ENCODE measurements at places on chromosomes 11 and 22.

- H3K27ac ChIP-seq = no peak overlapping the region
- H3K36me3 ChIP-seq = no peaks in the 10 kb centered on the region
- H3K4me3 ChIP-seq = no peak overlapping the region
- H3K4me1 ChIP-seq = no peaks in the 10 kb centered on the region
- DNase-seq = no peak
These were observed 133.0 kb upstream of the CSNK2A3 start for GRCh38 chr11:11486002-11486401.

- no peak for DNase-seq
- peaks cover 43% of the 10 kb centered on the region for H3K27me3 ChIP-seq
- no peak overlapping the region for H3K4me3 ChIP-seq
- no peaks in the 10 kb centered on the region for H3K36me3 ChIP-seq
These were observed 4.5 kb upstream of the MUC5B start for GRCh38 chr11:1218256-1218787.

- H3K36me3 ChIP-seq = no peaks in the 10 kb centered on the region
- no peaks in the 10 kb centered on the region for H3K4me1 ChIP-seq
- no peak overlapping the region for H3K27ac ChIP-seq
These were observed 7.6 kb upstream of the MUC6 start for GRCh38 chr11:1044160-1044559.

DNA sequence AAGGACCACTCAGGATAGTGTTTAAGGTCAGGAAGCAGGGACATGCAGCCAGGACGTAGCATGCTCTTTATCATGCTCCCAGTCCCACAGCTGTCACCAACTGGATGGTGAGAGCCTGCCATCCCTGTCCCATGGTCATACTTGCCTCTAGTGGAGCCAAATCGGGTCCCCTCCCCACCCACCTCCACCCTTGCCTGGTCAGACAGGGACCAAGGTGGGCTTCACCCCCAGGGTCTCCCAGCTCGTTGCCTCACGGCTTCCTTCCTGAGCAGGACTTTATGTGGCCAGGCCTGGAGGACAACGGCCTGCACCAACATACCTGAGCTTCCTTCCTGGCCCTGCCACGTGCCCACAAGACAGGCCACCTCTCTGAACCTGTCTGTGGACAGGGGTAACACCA, 19.8 kb downstream of the A4GALT start:
- H3K4me1 ChIP-seq = peaks cover 6% of the 10 kb centered on the region
- H3K27ac ChIP-seq = no peak overlapping the region
- H3K36me3 ChIP-seq = no peaks in the 10 kb centered on the region

GRCh38 chr22:42434748-42435425, 2.7 kb upstream of the NFAM1 start:
- peaks cover 42% of the 10 kb centered on the region for H3K4me1 ChIP-seq
- no peak for DNase-seq
- H3K27me3 ChIP-seq = peaks cover 17% of the 10 kb centered on the region
- no peak overlapping the region for H3K27ac ChIP-seq
- no peaks in the 10 kb centered on the region for H3K36me3 ChIP-seq

DNA sequence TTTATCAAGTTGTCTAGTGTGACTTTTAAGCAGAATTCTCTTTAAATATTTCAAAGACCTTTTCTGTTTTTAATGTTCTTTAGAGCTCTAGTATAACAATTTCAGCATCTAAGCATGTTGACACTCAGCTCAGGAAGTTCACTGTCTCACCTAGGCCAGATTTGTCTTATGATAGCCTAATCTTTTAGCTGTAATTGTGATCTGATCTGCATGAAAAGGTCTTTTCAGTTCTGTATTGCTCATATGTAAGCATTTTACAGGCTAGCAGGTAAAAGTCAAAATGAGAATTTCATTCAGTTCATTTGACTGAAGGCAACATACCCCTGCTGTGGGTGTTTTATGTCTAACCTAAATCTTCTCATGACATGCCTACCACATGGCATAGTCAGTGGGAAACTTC, 46.7 kb upstream of the SLC37A2 start:
- peaks cover 8% of the 10 kb centered on the region for H3K36me3 ChIP-seq
- H3K4me3 ChIP-seq = no peak overlapping the region
- no peaks in the 10 kb centered on the region for H3K27me3 ChIP-seq
- no peaks in the 10 kb centered on the region for H3K4me1 ChIP-seq
- no peak overlapping the region for H3K27ac ChIP-seq

GRCh38 chr22:49042877-49043859, 784.5 kb downstream of the BRD1 start:
- no peaks in the 10 kb centered on the region for H3K4me1 ChIP-seq
- no peak overlapping the region for H3K4me3 ChIP-seq
- H3K36me3 ChIP-seq = no peaks in the 10 kb centered on the region
- H3K27ac ChIP-seq = no peak overlapping the region

DNA sequence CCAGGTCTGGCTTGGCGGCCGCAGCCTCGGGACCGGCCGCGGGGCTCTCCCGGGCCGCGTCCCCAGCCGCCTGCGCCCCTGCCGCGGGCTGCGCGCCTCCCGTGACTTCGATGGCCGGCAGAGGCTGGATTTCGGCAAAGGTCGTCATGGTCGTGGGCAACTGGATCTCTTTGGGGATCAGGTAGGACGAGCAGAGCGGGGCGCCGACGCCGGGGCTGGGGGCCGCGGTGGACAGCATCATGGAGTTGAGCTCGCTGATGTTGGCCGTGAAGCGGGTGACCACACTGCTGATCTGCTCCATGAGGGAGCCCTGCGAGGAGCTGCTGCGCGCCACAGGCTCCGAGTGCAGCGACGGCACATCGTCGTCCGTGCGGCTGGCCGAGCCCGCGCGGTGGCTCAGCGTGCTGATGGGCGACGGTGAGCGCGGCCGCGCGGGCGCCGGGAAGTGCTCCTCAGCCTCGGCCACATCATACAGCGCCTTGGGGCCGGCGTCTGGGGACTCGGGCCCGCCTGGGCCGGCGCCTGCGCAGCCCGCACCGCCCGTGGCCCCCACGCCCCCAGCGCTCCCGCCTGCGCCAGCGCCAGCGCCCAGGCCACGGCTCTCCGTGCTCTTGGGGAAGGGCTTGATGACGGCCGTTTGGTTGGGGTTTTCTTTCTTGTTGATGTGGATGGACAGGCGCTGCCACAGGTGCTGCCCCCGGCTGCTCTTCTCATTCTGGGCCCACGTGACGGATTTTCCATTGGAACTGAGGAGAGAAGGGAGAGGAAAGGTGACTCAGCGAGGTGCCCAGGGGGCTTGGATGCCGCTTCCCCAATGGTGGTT, 171.4 kb upstream of the CTSC start:
- H3K27me3 ChIP-seq = peaks cover 18% of the 10 kb centered on the region
- peaks cover 5% of the 10 kb centered on the region for H3K36me3 ChIP-seq
- DNase-seq = peak; percentile 47
- H3K4me1 ChIP-seq = peaks cover 40% of the 10 kb centered on the region
- H3K27ac ChIP-seq = peak overlapping the region; percentile 44
- peak overlapping the region; percentile 55 for H3K4me3 ChIP-seq

DNA sequence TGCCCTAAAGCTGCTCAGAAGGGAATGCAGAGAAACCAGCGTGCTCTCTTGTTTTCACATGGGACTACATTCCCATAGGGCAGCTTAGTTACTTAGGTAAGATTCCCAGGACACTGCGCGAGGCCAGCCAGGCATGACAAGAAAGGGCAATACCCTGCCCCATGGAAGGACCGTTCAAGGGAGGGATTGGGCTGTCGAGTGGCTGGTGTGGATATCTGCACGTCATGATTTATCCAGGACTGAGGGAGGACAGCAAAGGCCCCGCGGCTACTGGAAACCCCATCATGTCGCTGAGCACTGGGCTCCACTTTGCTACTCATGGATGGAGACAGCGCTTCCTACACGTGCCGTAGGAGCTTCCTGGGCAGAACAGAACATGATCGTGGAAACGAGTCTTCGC, 169.4 kb downstream of the OPCML start:
- no peaks in the 10 kb centered on the region for H3K4me1 ChIP-seq
- no peak overlapping the region for H3K4me3 ChIP-seq
- H3K27me3 ChIP-seq = peaks cover 53% of the 10 kb centered on the region
- H3K27ac ChIP-seq = no peak overlapping the region

DNA sequence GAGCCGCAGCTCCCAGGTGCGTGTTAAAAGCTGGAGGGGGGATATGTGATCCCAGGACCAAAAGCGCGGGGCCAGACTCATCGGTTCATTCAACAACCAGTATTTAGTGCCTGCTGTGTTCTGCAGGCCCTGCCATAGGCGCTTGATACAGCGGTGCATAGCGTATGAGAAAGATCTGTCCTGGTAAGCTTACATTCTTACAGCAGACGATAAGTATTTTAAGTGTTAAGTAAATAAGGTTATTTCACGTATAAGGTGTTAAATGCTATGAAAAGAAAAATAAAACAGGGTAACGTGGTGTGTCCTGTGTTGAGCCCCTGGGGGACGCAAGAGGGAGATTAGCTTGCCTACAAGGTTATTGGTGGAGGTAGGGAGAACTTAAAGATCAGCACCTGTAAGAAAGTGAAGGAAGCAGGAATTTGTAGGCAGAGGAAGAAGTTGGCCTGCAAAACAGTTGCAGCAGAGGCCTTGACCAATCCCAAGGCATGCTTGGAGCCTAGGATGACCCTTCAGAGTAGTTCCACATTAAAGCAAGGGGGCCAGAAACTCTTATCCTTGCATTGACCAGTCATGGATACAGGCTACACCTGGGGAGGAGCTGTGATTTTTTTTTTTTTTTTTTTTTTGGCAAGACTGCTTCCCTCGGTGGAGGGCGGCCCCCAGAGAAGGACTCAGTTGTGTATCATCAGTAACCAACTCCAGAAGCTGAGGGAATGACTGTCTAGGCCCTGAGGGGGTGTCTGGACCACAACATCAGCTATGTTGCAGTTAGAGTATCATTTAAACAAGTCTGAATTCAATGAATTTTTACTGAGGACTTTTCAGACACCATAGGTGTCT, 487 bp upstream of the LIPT2 start:
- H3K4me1 ChIP-seq = peaks cover 18% of the 10 kb centered on the region
- DNase-seq = no peak
- H3K4me3 ChIP-seq = peak overlapping the region; percentile 63
- H3K36me3 ChIP-seq = peaks cover 30% of the 10 kb centered on the region

DNA sequence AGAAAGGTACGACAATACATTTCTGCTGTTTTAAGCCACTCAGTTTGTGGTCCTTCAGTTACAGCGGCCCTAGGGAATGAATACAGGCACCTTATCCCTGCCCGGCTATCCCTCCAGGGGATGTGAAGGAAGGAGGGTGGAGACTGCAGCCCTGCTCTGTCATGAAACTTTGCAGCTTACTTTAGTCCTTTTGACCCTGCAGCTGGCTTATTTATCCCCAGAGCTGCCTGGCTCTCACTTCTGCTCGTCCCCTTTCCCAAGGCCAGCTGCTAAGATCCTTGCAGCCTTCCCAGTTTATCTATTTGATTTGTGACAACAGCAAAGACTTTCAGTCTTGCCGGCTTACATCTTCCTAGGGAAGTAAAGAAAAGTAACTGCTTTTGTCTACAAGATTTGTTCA, 55.2 kb downstream of the SC5D start:
- H3K27ac ChIP-seq = no peak overlapping the region
- H3K27me3 ChIP-seq = peaks cover 3% of the 10 kb centered on the region
- DNase-seq = no peak

- no peak overlapping the region for H3K27ac ChIP-seq
- no peak overlapping the region for H3K4me3 ChIP-seq
- peaks cover 1% of the 10 kb centered on the region for H3K27me3 ChIP-seq
- no peak for DNase-seq
- peaks cover 49% of the 10 kb centered on the region for H3K4me1 ChIP-seq
These were observed 8.0 kb downstream of the APOL4 start for GRCh38 chr22:36193577-36193976.

GRCh38 chr11:73547706-73548595, 50.0 kb downstream of the FAM168A start:
- no peak overlapping the region for H3K4me3 ChIP-seq

GRCh38 chr11:304915-305843, 2.4 kb upstream of the IFITM2 start:
- H3K36me3 ChIP-seq = no peaks in the 10 kb centered on the region
- peaks cover 40% of the 10 kb centered on the region for H3K4me1 ChIP-seq
- peaks cover 9% of the 10 kb centered on the region for H3K27me3 ChIP-seq
- DNase-seq = no peak

GRCh38 chr11:72754149-72754543, 1.9 kb upstream of the ARAP1 start:
- no peak for DNase-seq
- peaks cover 25% of the 10 kb centered on the region for H3K4me1 ChIP-seq
- peaks cover 27% of the 10 kb centered on the region for H3K36me3 ChIP-seq
- no peak overlapping the region for H3K27ac ChIP-seq
- H3K27me3 ChIP-seq = no peaks in the 10 kb centered on the region

All from mesothelial cell of epicardium (in vitro differentiated cells).